Natural killer cell (primary cell): ENCODE measurements at places on chromosomes 5 and 9. TPM values are rescaled to one million over a fixed set of nuclear protein-coding genes. Genes with fewer than 3 reads are reported as not detected.

IL33 gene
- not detected for total RNA-seq

CYLC2 gene
- total RNA-seq, result not detected

SREK1IP1 gene
- total RNA-seq, result 28.0 TPM

CCNJL gene
- total RNA-seq, result 20.7 TPM

PIGO gene
- total RNA-seq, result 27.7 TPM

LHFPL2 gene
- total RNA-seq, result 1.9 TPM

BNC2 gene
- total RNA-seq, result 84.2 TPM

NEUROG1 gene
- not detected for total RNA-seq

PCA3 gene
- total RNA-seq, result not detected

CCDC127 gene
- 5.4 TPM for total RNA-seq

GGTA1 gene
- total RNA-seq, result 0.55 TPM

WNT8A gene
- not detected for total RNA-seq

TLE1 gene
- total RNA-seq, result 58.9 TPM

ENTPD8 gene
- not detected for total RNA-seq

ALDOB gene
- not detected for total RNA-seq

TMC1 gene
- total RNA-seq, result not detected

CAPSL gene
- not detected for total RNA-seq

SURF1 gene
- 44.4 TPM for total RNA-seq

KIAA0825 gene
- total RNA-seq, result 2.4 TPM

GPBP1 gene
- 104 TPM for total RNA-seq
